ENCODE measurements at places on chromosomes 11 and 22. TPM values are rescaled to one million over a fixed set of nuclear protein-coding genes. Genes with fewer than 3 reads are reported as not detected.

The GP1BB gene
- 0.83 TPM for total RNA-seq

The SMC1B gene
- not detected for total RNA-seq

The SLC25A1 gene
- 41.0 TPM for total RNA-seq

The SUSD2 gene
- total RNA-seq = 13.3 TPM

The MAP6 gene
- not detected for total RNA-seq

All from MCF 10A (cell line).